Stimulated activated CD8-positive, alpha-beta memory T cell treated with anti-CD3 and anti-CD28 coated beads, Interleukin-2, amount 100 ng/mL, for 1 hour (primary cell): ENCODE measurements at places on chromosomes 5 and 9.

DNA sequence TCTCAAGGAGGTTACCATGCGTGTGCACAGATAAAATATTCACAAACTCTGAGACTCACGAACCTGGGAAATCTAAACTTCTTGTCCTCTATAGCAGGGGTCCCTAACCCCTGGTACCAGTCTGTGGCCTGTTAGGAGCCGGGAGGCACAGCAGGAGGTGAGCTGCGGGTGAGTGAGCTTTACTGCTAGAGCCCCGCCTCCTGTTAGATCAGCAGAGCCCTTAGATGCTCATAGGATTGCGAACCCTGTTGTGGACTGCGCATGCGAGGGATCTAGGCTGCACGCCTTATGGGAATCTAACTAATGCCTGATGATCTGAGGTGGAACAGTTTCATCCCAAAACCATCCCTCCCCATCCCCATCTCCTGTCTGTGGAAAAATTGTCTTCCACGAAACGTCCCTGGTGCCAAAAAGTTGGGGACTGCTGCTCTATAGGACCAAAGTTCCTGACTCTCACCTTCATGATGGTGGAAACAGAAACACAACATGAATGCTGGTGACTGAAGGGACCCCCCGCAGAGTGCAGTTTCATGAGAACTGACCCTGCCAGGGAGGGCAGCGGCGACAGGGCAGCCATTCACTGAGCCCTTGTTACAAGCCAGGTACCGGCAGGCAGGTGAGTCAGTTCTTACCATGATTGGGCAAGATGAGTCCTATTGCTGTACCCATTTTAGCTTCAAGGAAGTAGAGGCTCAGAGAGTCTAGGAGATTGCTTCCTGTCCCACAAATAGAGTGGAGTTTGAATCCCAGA, 181.9 kb downstream of the RGS3 start:
- DNase-seq: no peak

DNA sequence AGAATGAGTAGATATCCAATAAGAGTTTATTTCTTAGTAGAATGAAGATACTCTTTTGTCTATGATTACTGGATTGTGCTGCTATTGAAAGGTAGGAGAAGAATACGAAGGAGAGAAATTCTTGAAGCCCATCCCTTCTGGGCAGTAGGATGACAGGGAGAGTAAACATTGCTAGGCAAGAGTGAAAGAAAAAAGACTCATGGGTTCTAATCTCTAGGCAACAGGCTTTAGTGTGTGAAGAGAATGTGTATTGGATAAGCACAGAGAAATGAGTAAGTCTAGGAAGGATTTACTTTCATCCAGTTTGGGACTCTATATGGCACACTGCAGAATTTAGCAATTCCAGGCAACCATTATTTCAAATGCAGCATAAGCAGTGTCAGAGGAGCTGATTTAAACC, 216.0 kb downstream of the GABRG2 start:
- DNase-seq: no peak

- no peak for DNase-seq
These were observed 95.3 kb downstream of the GALNT10 start for GRCh38 chr5:154285661-154286408.

- no peak for DNase-seq
These were observed 38.5 kb upstream of the ITGA2 start for GRCh38 chr5:52950686-52951085.

DNA sequence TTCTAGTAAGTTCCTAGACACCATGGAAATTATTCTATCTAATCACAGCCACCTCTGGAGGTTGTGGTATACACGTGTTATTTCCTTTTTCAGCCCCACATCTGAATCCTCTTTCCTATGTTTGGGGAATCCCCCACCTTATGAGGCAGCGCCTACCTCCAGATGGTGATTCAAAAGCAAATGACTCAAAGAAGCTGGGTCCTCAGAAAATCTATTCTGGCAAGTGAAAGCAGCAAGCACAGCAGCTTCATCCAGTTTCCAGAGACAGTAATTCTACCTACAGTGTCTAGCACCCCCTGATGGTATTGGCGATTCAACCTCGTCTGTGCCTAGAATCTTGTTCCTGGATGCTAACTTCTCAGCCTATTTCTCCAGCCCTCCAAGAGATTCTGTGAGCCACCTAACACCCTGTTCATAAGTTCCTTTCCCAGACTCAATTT, 43.0 kb downstream of the STRBP start:
- no peak for DNase-seq

GRCh38 chr5:159786201-159786600, 130.1 kb upstream of the ADRA1B start:
- DNase-seq: no peak

DNA sequence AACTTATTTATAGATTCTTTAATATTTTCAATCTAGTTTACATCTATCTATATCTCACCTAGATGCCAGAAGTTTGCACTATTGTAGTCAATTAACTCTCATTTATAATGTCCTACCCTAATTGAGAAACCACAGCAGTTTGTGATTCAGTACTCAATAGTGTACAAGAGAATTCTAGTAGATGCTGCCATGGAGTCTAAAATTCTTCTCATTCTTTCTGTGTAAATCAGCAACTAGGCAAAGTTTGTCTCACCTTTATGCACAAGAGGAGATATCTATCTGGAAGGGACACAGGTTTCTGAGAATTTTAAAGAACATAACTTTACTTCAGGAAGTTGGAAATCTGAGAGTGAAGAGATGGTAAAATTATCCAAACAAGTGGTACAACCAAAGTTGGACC, 173.0 kb upstream of the FBXL7 start:
- DNase-seq: no peak

DNA sequence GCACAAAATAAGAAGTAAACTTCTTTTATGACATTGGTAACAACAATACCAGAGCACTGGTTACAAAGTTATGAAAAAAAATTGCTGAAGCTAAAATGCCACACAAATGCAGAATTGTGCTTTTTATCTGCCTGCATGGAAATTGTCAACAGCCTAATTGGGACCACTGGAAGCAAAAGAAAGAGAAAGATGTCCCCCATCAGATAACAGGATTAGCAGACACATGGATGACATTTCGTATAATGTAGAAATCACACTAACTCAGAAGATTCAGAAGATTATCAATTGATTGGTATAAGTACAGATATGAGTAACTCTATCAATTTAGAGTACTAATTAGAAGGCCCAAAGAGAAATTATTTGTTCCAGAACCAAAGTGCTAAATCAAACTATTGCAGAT, 19.1 kb upstream of the FRMD3 start:
- no peak for DNase-seq

- DNase-seq: no peak
These were observed 134.5 kb downstream of the TRIO start for GRCh38 chr5:14277385-14278320.

DNA sequence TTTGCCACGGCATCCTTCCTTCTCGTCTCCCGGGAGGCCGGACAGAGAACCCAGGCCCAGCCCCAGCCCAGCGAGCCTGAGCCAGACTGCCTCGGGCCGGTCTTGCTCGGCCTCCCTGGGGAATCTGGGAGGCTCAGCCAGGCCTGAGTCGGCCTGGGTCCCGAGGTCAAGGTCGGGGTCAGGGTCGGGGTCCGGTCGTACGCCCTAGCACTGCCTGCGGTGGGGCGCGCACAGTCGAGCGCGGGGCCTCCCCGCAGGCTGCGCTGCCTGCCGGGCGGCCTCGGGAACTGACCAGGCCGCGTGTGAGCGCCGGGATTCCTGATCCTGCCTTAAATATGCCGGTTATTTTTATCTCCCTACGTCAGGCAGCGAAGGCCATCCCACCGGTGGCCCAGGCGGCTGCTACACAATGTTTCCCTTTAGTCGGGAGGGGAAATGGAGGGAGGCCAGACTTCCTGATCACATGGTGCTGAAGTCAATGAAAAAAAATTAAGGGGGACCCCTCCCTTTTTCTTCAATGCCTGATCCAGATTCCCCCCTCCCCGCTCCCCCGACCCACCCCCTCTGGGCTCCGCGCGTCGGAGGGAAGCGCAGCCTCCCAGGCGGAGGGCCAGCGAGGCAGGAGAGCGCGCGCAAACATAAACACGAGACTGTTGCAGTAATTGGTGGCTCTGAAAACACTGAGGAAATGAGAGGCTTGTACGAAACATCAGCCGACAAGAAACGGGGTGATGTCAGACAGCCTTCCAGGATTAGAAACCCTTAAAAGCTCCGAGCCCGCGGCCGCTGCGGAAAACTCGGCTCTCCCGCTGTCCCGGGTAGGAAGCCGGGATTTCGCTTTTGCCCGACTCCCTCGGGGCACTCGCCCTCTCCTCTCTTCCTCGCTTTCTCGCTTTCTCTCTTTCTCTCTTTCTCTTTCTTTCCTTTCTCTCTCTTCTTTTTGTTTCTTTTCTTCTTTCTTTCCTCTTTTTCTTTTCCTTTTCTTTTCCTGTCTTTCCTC, 148.2 kb upstream of the KLF4 start:
- no peak for DNase-seq

DNA sequence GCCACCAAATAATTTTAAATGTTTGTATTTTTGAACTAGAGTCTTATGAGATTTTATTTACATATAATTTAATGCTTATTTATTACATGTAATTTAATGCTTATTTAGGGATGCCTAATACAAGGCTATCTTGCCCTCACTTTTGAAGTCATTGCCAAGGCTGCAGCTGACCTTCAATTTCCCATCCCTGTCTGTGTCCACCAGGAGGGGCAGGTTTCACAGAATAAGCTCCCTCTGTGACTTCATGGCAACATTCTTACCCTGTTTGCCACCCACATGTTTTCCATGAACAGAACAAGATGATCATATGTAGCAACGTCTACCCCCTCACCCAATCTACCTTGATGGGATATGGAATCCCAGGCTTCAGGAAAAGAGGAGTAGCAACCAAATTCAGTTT, 27.0 kb downstream of the C5 start:
- no peak for DNase-seq

DNA sequence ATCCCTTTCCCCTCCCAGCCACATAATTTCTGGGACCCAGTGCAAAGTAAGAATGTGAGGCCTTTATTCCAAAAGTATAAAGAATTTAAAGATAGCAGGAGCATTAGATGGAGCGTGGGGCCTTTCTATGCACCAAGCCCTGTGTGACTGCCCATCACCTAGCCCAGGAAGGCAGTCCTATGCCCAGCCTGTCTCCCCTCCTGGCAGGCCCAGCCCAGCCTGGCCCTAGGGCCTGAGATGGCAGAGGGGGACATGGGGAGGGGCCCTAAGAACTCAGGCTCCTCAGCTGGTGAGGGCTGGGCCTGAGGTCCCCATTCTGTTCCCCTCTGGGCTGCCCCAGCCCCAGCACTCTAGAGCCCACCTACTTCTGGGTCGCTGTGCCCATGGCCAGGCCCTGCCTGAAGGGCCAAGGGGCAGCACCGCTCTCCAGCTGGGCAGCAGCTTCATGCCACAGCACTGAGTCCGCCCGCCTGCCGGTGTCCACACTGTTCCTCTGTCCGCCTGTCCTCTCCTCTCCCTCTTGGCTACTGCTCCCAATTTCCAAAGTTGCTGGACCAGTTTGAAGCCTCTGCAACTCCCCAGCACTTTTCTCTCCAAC, 995 bp upstream of the SLC23A1 start:
- no peak for DNase-seq

GRCh38 chr5:94173100-94173499, 431.7 kb upstream of the POU5F2 start:
- no peak for DNase-seq

- no peak for DNase-seq
These were observed 2.3 kb downstream of the TGFBI start for GRCh38 chr5:136030956-136031611.

DNA sequence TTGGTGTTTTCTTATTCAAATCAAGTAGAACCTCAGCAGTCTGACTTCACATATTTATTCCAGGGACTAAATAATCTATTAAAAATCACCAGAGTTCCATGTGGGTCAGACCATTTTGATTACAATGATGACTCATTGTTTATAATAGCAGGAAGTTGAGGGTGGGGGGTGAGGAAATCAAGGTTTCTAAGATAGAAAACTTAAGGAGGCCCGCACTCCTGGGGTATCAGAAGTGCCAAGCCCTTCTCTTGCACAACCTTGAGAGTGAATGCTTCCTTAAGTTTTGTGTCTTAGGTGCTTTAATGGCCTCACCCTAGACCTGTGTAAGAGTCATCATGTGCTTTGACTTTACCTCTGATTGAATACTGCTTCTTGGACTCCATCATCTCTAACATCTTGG, 31.9 kb upstream of the NPR3 start:
- no peak for DNase-seq

DNA sequence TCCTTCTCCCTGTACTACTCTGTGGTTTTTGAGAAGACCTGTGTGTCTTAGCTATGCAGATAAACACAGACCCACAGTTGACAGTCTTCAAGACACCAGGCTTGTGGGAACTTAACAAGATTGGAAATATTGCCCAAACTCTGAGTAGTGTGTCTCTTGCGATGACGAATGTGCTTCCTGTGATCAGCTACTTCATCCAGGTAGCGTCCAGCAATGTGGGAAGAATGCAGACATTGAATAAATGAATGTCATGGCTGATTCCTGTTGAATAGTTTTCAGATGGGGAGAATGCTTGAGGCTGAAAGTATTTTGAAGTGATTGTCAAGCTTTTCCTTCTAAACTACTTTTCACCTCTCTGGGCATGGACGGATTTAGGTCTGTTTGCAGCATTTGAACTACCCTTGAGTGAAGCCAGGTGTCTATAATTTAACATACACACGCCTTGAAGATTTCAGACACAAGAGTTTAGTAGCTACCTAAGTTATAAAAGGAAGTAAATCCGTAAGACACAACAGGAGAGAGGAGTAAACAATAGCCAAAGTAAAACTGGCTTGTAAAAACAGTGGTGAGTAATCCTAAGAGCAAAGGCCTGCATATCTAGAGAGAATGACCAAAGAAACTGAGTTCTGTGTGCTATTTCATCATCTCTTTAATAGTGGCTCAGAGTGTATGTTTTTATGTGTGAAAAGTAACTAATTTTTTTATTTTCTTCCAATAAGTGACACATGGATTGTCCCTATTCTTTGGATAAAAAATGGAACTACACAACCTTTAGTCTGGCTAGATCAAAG, 30.0 kb upstream of the ARL14EPL start:
- no peak for DNase-seq

DNA sequence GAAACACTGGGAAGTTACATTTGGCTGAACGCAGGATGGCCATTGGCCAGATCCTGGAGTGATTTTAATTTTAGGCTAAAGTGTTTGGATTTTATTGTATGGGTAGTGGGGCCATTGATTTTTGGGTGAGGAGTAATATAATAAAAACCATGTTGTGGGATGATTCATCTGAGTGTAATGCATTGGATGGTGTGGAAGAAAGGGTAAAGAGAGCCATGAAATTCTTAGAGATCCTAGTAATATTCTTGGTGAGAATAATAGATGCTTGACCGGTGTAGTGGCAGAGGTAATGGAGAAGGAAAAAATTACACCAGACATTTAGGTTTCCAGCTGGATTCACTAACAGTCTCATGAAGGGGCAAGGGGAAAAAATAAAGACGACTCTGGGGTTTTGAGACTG, 158.1 kb downstream of the NPR3 start:
- DNase-seq: no peak

DNA sequence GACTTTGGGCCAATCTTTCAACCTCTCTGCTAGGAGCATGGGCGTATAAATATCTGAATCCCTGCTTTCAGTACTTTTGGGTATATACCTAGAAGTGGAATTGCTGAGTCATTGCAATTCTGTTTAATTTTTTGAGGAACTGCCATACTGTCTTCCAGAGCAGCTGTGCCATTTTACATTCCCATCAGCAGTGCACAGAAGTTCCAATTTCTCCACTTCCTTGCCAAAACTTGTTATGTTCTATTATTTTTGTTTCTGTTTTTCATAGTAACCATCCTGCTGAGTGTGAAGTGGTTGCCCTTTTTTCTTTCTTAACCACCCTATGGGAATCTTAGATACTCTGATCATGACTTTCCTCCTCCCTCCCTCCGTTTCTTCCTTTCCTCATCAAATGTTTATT, 11.1 kb upstream of the CCIN start:
- no peak for DNase-seq
